NCI-H1105 treated with DMSO at 0.1 percent for 48 hours (cell line): ENCODE measurements at places on chromosomes 1 and 21.

DNA sequence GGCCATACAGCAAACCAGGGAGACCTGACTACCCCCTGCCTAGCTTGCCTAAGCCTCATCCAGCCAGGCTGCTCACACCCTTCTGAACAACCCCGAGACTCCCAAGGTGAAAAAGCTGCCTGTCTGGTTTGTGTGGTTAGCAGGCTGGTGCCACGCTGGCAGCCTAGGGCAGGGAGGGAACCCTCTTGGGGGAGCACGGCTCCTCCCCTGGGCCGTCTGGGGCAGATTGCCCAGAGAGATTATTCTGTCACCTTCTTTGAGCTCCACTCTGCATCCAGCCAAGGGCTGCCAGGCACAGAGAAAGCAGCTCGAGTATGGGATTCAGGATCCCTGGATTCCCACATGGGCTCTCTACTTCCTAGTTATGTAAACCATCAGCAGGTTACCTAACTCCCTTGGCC lies 27.5 kb upstream of the TCEA3 start:
- DNase-seq, result peak; percentile 68

DNA sequence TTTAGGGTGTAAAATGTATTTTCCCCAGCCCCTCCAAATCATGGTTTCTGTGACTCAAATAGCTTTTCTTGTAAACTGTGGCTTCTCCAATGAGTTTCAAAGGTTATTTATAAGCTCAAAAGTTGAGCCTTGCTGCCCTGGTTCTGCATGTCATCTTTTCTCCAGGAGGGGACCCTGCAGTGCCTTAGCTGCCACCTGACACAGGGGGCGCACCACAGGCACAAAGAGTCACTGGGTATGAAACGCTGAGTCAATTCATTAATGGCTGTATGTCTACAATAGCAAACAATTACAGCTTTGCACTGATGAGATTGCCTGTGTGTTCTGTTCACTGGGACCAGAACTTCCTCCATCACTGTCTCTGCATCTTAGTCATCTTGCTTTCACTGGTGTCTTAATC lies 100.8 kb downstream of the PCP4 start:
- DNase-seq, result no peak

DNA sequence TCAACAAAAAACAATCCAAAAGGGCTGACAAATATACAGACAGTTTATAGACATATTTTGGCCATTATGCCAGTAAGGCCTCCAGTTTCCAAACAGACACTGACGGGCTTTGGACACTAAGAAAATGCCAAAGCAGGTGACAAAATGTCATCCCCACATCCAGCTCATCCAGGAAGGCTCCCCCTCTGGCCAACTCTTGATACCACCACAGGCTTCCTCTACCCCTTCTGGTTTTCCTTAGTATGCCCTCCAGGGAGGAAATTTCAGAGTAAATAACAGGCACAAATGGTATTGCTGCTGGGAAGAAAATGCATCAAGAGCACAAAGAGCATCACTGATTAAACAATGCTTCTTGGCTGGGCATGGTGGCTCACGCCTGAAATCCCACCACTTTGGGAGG lies 225.3 kb downstream of the VAV3 start:
- no peak for DNase-seq

DNA sequence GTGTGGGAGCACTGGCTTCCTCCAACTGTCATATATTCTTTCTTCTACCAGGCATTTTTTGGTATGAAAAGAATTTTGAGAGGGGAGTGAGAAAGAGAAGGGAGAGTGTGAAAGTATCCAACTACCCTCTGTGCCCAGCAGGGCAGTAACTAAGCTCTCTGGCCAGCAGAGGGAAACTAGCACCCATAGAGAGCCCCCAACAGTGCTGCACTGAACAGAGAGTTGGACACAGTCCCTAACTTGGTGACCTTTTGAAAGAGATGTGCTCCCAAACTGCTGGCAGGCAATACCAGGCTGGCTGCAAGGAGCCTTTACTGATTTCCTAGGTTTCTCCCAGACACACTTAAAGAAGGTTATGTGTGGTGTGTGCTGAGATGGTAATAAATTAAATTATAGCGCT lies 118.8 kb upstream of the PBX1 start:
- DNase-seq, result no peak

DNA sequence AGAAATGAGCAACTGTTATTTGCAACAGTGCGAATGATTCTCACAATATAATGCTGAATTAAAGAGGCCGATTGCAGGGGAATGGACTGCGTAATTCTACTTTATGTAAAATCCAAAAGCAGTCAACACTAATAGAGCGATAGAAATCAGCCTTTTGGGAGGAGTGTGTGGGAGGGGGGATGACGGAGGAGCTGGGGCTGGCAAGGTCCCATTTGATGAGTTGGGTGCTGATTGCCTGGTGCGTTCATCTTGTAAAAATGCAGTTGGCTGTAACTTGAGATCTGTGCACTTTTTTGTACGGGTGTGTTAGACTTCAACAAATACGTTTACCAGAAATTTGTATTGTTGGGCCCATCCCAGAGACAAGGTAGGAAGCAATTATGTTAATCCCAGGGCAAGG lies 20.7 kb downstream of the TNFRSF8 start:
- DNase-seq, result no peak
